ENCODE measurements at places on chromosomes 16 and 17.
A peak's percentile ranks its signal among the peaks of the same experiment; 100 is the strongest.

- no peak for DNase-seq
These were observed 66.4 kb downstream of the METRNL start for GRCh38 chr17:83145831-83146230.

DNA sequence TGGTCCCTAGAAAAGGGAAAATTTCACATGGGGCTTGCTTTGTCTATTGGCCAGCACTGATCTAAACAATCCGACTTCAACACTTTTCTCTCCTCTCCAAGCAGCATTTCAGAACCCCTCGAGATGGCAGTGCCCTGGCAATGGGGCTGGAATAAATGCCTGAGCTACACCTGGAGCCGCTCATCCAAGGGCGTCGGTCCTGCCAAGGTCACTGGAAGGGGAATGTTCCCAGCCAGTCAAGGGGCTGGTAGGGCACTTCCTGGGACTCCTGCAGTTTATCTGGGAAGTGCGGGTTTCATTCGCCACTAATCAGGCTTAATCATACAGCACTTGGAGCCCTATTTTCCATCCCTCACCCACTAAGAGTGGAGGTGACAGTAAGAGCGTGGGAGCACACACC is 17.1 kb downstream of the MEAK7 start:
- no peak for DNase-seq

DNA sequence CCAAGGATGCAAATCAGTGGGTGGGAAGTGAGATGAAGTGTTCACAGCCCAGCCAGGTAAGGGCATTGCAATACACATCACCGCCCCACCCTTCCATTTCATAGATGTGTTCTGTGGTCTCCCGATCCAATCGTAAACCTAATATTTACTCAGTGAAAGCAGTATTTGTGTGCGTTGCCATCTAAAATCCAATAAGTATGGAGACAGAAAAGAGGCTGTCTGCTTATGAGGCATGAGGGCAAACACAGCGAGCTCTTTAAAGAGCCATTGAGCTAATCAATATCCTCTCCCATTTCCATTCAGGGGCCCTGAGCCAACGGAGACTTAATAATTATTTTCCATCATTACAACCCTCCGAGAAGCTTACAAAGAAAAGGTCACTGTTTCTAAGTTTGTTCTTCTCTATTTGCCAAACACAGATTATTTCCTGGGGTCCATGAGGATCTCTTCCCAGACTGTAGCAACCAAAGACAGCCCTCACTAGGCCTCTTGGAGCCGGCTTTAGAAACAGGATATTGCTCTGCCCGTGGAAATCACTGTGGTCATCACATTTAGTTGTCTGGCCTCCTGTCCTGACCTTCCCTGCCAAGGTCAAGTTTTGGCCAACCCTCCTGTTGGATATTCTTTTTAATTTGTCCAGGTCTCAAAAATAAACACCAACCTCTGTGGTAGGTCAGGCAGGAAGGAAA is 120.1 kb downstream of the SLC39A11 start:
- DNase-seq = no peak

DNA sequence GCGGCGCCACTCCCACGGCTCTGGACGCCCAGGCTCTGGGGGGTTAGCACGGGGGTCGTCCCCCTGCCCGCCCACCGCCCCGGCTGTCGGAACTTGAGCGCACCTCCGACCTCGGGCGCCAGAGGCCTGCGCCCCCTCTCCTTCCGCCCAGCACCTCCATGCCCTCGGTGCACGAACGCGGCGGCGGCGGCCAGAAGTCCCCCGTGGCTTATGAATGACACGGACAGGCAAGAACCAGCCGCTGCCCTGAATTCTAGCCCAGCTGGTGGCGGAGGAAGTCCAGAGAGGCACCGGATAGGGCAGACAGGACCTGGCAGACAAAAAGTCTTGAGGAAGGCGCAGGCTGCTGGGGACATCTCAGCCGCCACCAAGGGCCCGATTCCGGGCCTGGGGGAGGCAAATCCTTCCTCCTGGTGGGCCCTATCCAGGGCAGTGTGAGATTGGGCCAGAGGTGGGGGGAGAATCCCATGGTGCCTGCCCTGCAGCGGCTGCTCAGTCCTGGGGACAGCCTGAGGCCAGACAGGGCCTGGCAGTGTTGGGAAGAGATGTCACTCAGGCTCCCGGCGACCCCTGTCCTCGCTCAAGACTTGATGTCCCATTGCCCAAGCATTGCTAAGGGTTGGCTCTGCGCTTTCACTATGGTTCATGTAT is 897 bp upstream of the CYGB start:
- DNase-seq = no peak

GRCh38 chr17:81884520-81884919 is 6.9 kb downstream of the ALYREF start:
- DNase-seq = no peak

DNA sequence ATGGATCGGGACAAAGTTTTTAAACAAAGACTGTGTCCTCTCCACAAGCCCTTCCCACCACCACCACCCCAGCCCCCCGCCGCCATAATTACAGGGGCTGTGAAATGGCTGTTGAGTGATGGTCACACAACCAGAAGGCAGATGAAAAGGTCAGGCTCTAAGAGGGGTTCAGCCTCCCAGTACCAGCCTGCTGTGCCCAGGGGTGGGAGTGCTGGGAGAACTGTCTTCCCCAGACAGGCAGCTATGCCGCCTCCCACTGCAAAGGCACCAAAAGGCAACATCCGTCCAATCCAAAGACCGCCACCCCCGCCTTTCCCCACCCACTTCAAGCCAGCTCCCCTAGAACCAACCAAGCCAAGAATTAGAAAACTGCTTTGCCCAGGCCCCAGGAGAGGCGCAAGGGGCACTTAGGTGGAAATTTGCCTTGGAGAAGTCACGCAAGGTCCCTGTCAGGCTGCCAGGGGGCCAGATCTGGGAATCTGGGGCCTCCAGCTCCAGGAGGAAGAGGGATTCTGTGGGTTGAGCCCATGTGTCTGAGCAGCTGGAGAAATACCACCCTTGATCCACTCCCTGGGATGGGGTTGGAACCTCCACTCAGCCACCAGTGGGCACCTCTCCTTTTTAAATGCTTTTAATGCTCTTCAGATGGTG is 14.4 kb downstream of the CARHSP1 start:
- no peak for DNase-seq

GRCh38 chr16:87652799-87653198 is 50.5 kb downstream of the JPH3 start:
- DNase-seq = no peak

DNA sequence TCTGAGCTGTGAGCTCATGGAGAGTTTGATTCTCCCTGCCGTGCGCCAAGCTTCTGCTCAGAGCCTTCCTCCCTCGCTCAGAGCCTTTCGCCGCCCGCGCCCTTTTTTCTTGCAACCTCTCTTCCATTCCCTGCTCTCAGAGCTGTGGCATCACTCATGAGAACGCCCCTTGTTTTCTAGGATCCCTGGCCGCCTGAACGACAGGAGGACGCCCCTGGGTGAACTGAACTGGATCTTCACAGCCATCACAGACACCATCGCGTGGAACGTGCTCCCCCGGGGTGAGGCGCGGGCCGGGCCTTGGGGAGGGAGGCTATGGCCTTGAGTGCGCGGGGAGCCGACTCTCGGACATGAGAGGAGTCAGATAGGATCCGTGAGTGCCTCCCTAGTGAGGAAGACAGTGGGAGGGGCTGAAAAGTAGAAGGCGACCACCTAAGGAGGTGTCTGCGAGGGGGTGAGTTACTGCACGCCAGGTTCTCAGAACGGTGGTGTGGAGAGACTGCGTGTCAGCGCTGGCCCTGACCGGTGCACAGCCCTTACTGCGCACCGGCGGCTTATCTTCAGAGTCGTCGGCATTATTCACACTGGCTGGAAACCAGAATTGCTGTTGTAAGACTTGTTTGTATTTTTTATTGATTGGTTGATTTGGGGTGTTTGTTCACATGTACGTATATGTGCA is 169.5 kb upstream of the CHMP6 start:
- DNase-seq = no peak

- DNase-seq = no peak
These were observed at the start of gene KCNJ12 for GRCh38 chr17:21376081-21376758. TSS of gene KCNJ12 (plus strand) at chr17:21376357. CDS start at chr17:21415343, 38,986 bp downstream.

GRCh38 chr17:7842380-7843256 is 8.6 kb downstream of the KDM6B start:
- peak; percentile 77 for DNase-seq

DNA sequence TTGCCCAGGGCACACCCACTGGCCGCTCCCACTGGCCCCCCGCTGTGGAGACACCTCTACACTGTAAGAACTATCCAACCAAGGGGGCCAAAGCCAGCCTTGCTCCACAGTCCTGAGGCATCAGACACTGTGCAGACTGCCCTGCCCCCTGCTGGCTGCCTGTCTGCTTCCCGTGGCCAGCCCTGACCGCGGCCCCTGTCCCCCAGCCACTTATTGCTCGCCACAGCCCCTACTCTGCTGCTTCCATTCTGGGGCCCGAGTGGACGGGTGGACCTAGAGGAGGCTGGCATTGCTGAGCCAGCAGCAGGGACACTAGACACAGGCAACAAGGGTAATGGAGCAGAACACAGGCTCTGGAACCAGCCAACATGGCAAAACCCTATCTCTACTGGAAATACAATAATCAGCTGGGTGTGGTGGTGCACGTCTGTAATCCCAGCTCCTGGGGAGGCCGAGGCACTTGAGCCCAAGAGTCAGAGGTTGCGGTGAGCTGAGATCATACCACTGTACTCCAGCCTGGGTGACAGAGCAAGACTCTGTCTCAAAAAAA is 19.7 kb upstream of the LRRC37A3 start:
- peak; percentile 36 for DNase-seq

GRCh38 chr16:3992297-3993051 is 112.0 kb upstream of the CREBBP start:
- no peak for DNase-seq

- DNase-seq = no peak
These were observed 17.1 kb downstream of the FLYWCH1 start for GRCh38 chr16:2928796-2929195.

GRCh38 chr16:11361701-11362451 is 16.6 kb downstream of the RMI2 start:
- DNase-seq = peak; percentile 44

DNA sequence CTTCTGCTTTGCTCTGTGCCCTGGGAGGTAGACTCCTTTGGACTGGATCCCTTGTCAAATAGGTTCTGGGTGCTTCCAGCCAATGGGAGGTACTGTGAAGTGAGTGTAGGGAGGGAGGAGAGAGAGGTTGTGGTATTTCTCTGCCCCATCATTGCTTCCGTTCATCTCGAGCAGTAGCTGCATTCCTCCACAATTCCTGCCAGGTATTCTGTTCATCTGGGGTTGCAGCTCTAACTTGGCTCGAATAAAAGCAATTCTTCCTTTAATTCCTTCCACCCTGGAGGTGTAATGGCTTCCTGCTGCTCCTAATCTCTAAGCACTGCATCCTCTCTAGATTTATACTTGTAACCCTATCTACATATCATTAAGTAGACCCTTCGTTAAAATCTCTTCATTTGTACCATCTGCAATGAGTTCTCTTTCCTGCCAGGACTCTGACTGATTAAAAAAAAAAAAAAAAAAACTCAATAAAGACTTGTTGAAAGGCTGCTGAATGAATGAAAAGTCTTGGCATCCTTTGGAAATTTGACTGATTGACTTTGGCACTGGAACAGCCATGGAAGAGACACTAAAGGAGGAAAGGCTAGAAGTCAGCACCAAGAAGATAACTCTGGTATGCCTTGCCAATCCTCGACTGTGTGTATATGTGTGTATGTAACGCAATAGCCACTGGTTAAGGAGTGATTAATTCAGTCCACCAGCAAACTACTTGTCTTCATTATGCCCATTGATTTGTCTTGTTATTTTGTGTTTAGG is 616.9 kb upstream of the SOX9 start:
- no peak for DNase-seq

GRCh38 chr16:80045861-80046260 is 445.3 kb upstream of the MAF start:
- no peak for DNase-seq
